ENCODE measurements at places on chromosomes 4 and X. TPM values are rescaled to one million over a fixed set of nuclear protein-coding genes. Genes with fewer than 3 reads are reported as not detected.

- H3K4me1 ChIP-seq, result no peaks in the 10 kb centered on the region
- peak; percentile 65 for DNase-seq
- no peaks in the 10 kb centered on the region for H3K27me3 ChIP-seq
- no peak overlapping the region for H3K27ac ChIP-seq
- H3K4me3 ChIP-seq, result no peak overlapping the region
Observed at GRCh38 chrX:68018248-68019203, 414.8 kb downstream of the OPHN1 start.

GRCh38 chrX:134933911-134934310, 56.9 kb upstream of the SMIM10 start:
- H3K27ac ChIP-seq, result no peak overlapping the region
- H3K4me3 ChIP-seq, result no peak overlapping the region
- no peaks in the 10 kb centered on the region for H3K27me3 ChIP-seq

- H3K27ac ChIP-seq, result no peak overlapping the region
- no peak for DNase-seq
- H3K4me3 ChIP-seq, result no peak overlapping the region
- H3K36me3 ChIP-seq, result no peaks in the 10 kb centered on the region
Observed at GRCh38 chr4:108547682-108548081, 72.7 kb upstream of the RPL34 start.

GRCh38 chr4:24722026-24722568, 73.3 kb upstream of the SOD3 start:
- no peaks in the 10 kb centered on the region for H3K36me3 ChIP-seq
- peaks cover 12% of the 10 kb centered on the region for H3K4me1 ChIP-seq
- no peaks in the 10 kb centered on the region for H3K27me3 ChIP-seq
- H3K27ac ChIP-seq, result no peak overlapping the region
- peak; percentile 4 for DNase-seq

DNA sequence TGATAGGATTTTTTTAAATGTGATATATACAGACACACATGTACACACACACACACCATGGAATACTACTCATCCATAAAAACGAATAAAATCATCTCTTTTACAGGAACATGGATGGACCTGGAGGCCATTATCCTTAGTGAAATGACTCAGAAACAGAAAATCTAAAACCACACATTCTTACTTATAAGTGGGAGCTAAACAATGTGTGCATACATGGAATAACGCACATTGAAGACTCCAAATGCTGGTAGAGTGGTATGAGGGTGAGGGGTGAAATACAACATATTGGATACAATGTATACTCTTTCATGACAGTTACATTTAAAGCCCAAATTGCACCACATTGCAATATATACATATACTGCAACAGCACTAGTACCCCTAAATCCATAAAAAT, 120.2 kb upstream of the ADGRL3 start:
- H3K4me3 ChIP-seq, result no peak overlapping the region
- H3K36me3 ChIP-seq, result no peaks in the 10 kb centered on the region
- no peaks in the 10 kb centered on the region for H3K4me1 ChIP-seq
- no peak for DNase-seq

GRCh38 chrX:132933170-132933569, 25.3 kb downstream of the HS6ST2 start:
- no peak overlapping the region for H3K27ac ChIP-seq
- no peaks in the 10 kb centered on the region for H3K4me1 ChIP-seq
- H3K4me3 ChIP-seq, result no peak overlapping the region
- no peak for DNase-seq

GRCh38 chr4:153020457-153020856, 84.3 kb downstream of the FHDC1 start:
- H3K36me3 ChIP-seq, result no peaks in the 10 kb centered on the region
- H3K4me1 ChIP-seq, result peaks cover 3% of the 10 kb centered on the region
- no peak for DNase-seq
- no peak overlapping the region for H3K4me3 ChIP-seq

GRCh38 chr4:1045595-1046201, 34.3 kb downstream of the FGFRL1 start:
- peaks cover 12% of the 10 kb centered on the region for H3K4me1 ChIP-seq
- no peak for DNase-seq
- H3K27ac ChIP-seq, result no peak overlapping the region
- H3K27me3 ChIP-seq, result peaks cover 7% of the 10 kb centered on the region

- no peak overlapping the region for H3K27ac ChIP-seq
- H3K4me1 ChIP-seq, result no peaks in the 10 kb centered on the region
- H3K27me3 ChIP-seq, result peaks cover 1% of the 10 kb centered on the region
Observed at GRCh38 chr4:105666693-105667092, 41.8 kb downstream of the INTS12 start.

DNA sequence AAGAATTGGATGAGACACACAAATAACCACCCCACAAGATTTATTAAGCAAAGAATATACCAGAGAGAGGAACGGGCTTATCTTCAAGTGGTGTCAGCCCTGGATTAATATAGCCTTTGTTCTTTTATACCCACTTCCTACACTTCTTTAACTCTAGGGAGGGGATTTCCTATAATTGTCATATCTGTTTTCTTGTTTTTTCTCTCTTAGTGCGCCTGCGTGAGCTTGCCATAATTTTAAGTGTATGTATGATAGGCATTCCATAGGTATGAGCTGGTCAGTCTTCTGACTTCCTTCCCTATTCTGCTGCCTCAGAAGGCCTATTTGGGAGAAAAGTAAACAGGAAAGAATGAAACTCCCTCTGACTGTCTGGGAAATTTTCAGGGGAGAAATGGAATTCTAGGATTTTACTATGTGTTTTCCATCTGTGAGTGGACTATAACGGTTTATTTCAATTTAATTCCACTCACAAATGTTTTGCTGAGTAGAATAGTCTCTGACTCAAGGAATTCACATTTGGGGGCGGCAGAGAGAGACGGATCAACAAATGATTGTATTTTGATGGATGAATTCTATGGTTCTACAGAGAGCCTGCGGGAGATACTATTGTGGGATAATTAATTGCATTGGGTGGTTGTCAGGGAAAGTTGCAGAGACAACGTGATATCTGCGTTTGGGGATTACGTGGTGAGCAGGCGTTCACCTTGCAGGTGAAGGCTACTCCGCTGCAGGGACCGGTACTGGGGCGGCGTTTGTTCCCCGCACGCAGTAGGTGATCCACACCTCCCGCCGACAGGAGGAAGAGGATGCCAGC, 626 bp upstream of the CEP135 start:
- no peak overlapping the region for H3K27ac ChIP-seq
- peaks cover 2% of the 10 kb centered on the region for H3K4me1 ChIP-seq
- no peaks in the 10 kb centered on the region for H3K36me3 ChIP-seq
- no peak for DNase-seq
- no peaks in the 10 kb centered on the region for H3K27me3 ChIP-seq

DNA sequence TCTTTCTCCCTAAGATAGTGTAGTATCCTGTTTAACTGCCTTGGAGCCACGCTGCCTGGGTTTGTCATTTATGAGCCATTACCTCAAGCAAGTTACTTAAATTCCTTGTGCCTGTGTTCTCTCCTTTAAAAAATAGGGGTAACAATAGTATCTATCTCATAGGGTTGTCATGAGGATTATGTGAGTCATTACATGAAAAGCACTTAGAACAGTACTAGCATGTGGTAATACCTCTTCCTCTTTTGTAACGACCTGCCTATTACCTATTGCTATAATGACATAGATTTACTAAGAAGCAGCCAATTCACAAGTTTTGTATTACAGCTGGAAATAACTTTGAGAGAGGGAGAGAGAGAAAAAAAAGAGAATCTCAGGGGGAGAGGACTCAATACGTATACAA, 834.7 kb downstream of the RAPGEF2 start:
- no peak overlapping the region for H3K27ac ChIP-seq
- no peaks in the 10 kb centered on the region for H3K36me3 ChIP-seq
- no peak overlapping the region for H3K4me3 ChIP-seq

DNA sequence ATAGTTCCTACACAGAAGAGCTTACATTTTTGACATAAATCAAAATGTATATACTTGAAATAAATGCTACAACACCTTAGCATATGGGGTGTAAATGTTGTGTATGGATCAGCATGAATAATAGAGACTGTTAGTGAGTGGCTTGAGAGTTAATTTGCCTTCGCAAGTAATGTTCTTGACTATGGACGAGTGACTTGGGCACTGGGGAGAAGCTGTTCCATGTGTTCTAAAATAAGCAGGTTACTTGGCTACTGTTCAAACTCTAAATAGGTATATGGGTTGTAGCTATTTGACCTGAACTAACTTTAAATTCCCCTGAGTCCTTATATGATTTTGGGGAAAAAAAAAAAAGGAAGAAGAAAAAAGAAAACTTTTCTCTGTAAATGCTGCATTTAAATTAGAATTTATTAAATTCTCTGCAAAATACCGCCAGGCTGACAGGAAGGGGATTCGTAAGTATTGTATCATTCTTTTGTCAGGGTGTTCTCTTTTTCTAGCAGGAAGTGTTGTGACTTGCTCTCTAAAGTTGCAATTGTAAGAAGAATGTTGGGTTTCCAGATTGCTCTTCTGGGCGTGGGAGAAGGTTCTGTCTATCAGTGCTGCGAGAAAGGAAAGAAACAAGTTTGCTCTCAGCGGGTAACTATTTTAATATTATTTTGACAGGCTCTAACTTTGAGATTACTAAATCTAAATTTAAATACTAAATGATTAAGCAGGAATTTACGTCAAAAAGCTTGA, 32.2 kb downstream of the PLS3 start:
- no peak overlapping the region for H3K27ac ChIP-seq
- H3K36me3 ChIP-seq, result peaks cover 5% of the 10 kb centered on the region
- no peaks in the 10 kb centered on the region for H3K27me3 ChIP-seq
- DNase-seq, result no peak
- peaks cover 14% of the 10 kb centered on the region for H3K4me1 ChIP-seq

GRCh38 chr4:127449449-127449848, 183.3 kb upstream of the INTU start:
- no peak overlapping the region for H3K27ac ChIP-seq
- H3K36me3 ChIP-seq, result no peaks in the 10 kb centered on the region
- H3K4me1 ChIP-seq, result no peaks in the 10 kb centered on the region
- H3K4me3 ChIP-seq, result no peak overlapping the region
- DNase-seq, result no peak

DNA sequence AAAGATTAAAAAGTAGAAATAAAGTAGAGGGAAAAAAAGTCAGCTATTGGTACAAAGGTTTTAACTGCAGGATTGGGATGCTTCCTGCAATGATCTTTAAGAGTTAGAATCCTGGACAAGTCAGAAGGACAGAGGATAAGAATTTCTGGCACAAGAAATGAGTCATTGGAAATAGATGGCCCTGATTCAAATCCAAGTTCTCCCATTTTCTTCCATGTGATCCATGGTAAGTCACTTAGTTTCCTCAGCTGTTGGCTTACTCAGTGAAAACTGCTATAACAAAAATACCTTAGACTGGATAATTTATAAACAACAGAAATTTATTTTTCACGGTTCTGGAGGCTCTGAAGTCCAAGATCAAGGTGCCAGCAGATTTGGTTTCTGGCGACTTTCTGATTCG, 13.3 kb upstream of the TBC1D19 start:
- no peak overlapping the region for H3K4me3 ChIP-seq
- no peak overlapping the region for H3K27ac ChIP-seq
- no peaks in the 10 kb centered on the region for H3K4me1 ChIP-seq

DNA sequence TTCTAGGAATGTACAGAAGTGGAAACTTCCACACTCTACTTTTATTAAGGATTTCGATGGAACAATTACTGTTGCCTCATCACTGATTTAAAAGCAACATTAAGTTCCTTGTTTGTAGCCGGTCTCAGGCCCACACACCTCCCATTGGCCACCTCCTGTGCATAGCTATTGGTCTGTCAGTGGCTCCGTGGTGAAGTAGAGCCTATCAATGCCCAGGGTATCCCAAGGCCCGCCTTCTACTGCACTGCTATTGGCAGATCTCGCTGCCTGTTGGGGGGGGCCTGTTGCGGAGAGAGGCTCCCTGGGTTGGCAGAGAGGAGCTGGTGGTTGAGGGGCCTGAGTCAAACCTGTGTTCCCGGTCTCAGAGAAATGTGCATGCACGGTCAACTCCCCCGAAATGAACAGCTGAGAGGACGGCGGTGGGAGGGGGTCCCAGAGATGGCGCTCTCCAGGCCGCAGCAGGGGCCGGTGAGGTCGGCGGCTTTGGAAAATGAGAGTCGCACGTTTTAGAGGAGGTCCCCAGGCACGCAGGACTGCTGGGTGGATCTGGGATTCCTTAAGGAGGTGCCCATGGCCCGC, 4.9 kb upstream of the ARAF start:
- DNase-seq, result peak; percentile 70
- no peaks in the 10 kb centered on the region for H3K27me3 ChIP-seq
- no peaks in the 10 kb centered on the region for H3K4me1 ChIP-seq
- peak overlapping the region; percentile 61 for H3K27ac ChIP-seq
- no peaks in the 10 kb centered on the region for H3K36me3 ChIP-seq

DNA sequence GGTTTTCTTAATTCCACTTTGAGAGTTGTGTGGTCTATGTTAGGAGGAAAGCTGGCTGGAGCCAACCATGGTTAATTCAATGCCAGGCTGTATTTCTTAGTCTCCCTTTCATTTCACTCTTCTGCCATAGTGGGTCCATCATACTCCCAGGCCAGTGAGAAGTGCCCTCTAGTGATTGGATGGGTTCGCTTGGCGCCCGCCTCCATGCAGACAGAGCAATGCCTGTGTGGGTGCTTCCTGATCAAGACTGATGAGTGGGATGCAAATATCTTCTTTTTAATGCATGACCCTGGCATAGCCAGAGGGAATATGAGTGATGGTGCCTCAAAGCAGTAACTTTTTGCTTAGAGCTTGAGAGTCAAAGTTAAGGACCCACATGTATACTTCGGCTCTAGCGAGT, 6.4 kb downstream of the BMX start:
- no peaks in the 10 kb centered on the region for H3K27me3 ChIP-seq
- H3K4me3 ChIP-seq, result no peak overlapping the region
- H3K36me3 ChIP-seq, result no peaks in the 10 kb centered on the region
- no peak for DNase-seq
- H3K27ac ChIP-seq, result no peak overlapping the region
- no peaks in the 10 kb centered on the region for H3K4me1 ChIP-seq

GRCh38 chrX:153649178-153649914, 2.3 kb downstream of the DUSP9 start:
- no peak overlapping the region for H3K27ac ChIP-seq
- H3K4me1 ChIP-seq, result peaks cover 10% of the 10 kb centered on the region

DNA sequence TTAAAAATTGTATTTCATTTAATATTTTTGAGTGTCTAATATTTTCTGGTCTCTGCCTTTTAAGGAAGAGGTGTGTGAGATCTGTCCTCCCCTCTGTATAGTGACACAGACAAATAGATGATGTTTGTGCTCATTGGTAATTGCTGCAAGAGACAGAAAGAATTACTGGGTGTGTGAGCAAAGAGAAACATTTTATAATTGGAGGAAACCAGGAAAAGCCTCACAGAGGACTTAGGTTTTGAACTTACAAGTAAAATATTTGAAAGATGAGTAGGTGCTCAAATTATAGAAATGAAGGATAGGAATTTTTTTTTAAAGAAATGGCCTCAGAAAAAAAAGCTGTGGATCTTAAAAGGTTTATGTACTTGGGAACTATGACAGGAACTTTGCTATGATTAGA, 149.8 kb downstream of the SPCS3 start:
- H3K4me1 ChIP-seq, result no peaks in the 10 kb centered on the region
- no peak for DNase-seq
- no peak overlapping the region for H3K27ac ChIP-seq
- no peaks in the 10 kb centered on the region for H3K27me3 ChIP-seq
- H3K36me3 ChIP-seq, result no peaks in the 10 kb centered on the region
- no peak overlapping the region for H3K4me3 ChIP-seq

GRCh38 chrX:1591863-1592469, 562 bp downstream of the AKAP17A start:
- no peak for DNase-seq
- H3K27me3 ChIP-seq, result no peaks in the 10 kb centered on the region
- peaks cover 5% of the 10 kb centered on the region for H3K4me1 ChIP-seq
- H3K27ac ChIP-seq, result no peak overlapping the region

BCORL1 gene
- total RNA-seq, result 9.0 TPM

PCSK1N gene
- 4.5 TPM for total RNA-seq

ZFP42 gene
- 188 TPM for total RNA-seq

CENPVL1 gene
- total RNA-seq, result 3.2 TPM

MAGEB2 gene
- not detected for total RNA-seq

UBQLN2 gene
- total RNA-seq, result 35.3 TPM

MAGEB17 gene
- total RNA-seq, result not detected

SRPK3 gene
- not detected for total RNA-seq

Measured in H1 (cell line).